ENCODE measurements at places on chromosomes 3 and 15.

DNA sequence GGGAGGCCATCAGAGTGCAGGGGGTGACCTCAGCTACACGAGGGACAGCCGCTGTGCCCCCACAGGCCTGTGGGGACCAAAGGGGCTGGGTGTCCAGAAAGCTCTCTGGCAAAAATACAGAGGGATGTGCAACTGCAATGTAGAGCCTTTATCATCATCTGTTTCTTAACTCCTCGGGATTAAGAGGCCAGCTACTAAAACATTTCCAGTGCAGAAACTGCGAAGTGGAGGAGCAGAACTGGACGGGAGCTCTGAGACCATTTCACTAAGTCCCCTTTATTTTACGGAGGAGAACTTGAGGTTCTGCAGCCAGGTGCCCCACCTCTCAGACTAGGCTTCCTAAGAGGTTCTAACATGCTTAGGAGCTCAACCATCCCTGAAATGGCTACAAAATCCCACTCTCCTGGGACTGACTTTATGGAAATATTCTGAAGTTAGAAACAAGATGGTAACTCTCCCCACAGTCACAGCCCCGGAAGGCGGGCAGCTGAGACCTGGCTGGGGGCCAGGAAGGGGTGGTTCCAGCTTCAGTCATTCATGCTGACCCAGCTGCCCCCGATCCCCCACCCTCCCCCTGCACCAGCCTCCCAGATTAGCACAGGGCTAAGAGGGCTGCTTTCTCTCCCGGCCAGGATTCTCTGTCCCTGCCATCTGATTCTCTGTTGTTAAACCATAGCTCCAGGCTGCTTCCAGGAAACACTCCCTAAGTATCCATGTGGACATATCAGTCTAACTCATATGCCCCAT is 40.3 kb downstream of the UMPS start:
- no peak for DNase-seq

GRCh38 chr3:42681361-42682038 is 3.8 kb upstream of the KLHL40 start:
- DNase-seq = no peak

DNA sequence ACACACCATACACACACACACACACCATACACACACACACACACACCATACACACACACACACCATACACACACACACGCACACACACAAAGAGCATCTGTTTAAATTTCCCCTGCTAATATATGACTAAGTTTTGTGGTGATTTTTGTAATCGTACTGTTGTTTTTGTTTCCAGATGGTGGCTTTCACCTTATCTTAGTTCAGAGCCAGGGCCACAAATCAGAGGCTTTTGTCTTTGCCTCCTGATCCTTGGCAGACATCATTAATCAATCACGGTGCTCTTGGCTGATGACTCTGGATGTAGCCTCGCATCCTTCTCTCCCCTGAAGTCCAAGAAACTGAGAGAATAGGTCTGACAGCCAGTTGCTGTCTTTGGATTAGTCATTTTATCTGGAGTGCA is 52.1 kb downstream of the EDEM1 start:
- DNase-seq = no peak

DNA sequence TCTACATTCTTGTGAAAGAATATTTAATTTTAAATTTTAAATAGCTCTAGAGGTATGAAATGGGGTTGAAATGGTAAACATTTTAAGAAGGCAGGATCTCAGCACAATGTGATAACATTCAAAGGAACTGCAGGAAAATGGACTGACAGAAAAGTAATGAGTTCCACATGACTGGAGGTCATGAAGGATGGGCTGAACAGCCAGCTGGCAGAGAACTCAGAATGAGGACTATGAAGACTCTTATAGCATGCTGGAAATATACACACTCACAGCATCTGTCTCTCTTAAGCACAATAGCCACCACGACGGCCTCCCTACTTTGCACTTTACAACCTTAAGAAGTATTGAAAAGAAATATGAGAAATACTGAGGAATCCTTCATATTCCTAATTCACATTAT is 94.7 kb downstream of the TNIK start:
- DNase-seq = no peak

GRCh38 chr15:27639595-27639994 is 459.5 kb downstream of the OCA2 start:
- no peak for DNase-seq

DNA sequence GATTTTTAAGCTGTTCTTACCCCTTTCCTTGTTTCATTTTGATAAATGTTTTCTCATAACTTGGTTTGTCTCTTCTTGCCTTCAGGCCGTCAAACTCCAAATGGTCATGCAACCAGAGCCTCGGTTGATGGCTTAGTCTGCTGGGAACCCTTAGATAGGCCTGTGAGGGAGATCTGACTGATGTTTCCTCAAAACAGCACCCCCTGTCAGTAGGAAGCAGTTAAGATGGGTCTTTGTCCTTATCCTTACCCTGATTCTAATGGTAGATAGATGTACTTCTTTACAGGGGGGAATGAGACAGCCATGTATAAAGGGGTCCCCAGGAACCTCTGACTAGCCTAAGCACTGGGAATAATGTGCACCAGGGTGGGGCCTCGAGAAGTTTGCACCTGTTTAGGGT is 16.3 kb upstream of the OR5H1 start:
- no peak for DNase-seq

GRCh38 chr3:155978324-155978723 is 107.9 kb downstream of the GMPS start:
- DNase-seq = no peak

DNA sequence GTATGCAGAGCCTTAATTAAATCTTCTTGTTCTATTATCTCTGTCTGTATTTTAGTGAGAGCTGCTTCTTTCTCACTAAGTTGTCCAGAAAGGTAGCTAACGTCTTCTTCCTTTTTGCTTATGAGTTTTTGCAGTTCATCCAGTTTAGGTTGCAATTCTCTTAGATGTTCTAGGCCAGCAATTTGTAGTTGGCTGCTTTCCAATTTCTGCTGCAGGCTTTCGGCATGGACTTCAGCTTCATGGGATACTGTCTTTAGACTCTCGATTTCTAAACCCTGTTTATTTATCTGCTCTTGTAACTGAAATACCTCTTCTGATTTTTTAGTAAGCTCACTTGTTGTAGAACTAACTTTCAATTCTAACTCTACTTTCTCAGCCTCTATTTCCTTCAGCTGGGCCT is 35.5 kb upstream of the HCLS1 start:
- DNase-seq = no peak

- no peak for DNase-seq
Measured at GRCh38 chr3:142237891-142238290, 12.5 kb upstream of the GK5 start.
